ENCODE measurements at places on chromosomes 3 and 15.

GRCh38 chr15:65208647-65209046 is 2.6 kb downstream of the CILP start:
- peak; percentile 22 for DNase-seq

DNA sequence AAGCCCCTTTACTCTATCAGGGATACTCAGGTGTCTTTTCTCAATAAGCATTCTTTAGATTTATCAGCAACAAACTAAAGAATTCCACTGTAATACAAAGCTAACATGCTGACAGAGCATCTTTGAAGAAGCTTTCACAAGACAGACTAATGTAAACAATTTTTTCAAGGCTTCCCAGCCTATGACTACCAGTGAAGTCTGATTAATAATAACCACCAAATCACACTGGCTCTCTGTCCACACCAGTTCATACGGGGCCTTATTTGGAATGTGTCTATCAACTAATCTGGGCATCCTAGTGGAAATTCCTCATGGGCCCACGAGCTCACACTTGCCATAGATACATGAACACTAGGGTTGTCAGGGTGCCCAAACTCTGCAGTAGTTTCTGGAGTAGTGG is 84.5 kb downstream of the EFL1 start:
- DNase-seq: no peak

GRCh38 chr3:15860014-15860934 is 62.5 kb upstream of the ANKRD28 start:
- DNase-seq: peak; percentile 53

- no peak for DNase-seq
These were observed 10.8 kb downstream of the RAD54L2 start for GRCh38 chr3:51549311-51549710.

DNA sequence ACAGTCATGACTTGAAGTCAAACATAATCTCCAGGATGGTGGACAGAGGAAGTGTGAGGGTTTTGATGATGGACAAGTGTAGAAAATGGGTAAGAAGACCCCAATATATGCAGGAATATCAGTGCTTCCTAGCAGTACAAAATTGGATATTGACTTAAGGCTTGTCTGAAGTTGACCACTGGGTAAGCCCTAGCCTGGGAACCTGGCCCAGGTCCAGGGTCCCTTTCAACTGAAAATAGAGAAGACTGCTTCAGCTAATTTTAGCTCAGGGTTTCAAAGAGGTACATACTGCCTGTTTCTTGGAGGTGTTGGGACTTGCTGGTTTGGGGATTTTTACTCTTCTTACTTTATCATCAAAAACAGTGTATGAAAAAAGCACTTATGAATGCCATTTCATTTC is 4.7 kb downstream of the NR1D2 start:
- peak; percentile 59 for DNase-seq

GRCh38 chr15:47331829-47332393 is 385.4 kb upstream of the SEMA6D start:
- no peak for DNase-seq

DNA sequence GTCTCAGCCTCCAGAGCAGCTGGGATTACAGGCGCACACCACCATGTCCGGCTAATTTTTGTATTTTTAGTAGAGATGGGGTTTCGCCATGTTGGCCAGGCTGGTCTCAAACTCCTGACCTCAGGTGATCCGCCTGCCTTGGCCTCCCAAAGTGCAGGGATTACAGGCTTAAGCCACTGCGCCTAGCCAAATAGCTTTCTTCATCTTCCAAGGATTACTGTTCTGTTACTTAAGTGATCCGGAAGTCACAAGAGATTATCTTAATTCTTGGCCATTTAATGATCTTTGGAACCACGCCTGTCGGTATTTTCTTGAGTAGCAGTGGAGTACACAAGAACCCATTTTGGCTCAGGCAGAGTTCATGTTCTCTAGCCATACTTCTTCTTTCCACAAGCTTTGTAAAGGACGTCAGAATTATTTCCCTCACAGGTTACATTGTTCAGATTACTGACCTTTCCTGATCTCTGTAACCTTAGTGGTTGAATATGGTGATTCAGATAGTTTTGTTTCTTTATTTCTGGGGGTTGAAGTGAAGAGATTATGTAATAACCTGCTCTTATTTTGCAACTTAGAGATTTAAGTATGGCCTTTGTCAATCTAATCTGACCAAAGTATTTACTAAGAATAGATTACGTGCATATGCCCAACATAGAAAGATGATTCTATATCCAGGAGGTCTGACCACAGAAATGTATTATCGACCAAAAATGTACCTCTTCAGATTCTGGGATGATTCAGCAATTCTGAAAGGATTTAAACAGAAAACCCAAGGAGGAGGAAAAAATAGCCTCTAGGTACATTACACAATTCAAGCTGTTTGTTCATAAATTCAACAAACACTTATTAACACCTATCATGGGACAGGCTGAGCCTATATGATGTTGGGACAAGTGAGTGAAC is 132.2 kb downstream of the GREM1 start:
- DNase-seq: no peak

GRCh38 chr3:43748645-43749044 is 57.9 kb downstream of the ABHD5 start:
- no peak for DNase-seq

DNA sequence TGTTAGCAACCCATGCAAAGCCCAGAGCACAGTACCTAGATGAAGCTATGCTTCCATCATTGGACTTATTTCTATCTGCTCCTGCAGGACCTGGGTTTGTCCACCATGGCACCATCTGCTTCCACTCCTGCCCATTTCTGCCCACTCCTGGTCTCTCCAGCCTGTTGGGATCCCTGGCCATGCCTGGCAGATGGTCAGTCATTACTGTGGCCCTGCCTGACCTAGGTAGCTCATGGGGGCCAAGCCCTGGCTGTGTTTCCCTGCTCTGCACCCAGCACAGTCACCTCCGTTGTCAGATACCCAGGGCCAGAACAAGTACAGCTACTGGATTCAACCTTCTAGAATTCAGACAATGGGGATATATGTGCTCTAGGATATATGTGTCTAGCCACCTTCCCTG is 185.8 kb upstream of the TLE3 start:
- no peak for DNase-seq

DNA sequence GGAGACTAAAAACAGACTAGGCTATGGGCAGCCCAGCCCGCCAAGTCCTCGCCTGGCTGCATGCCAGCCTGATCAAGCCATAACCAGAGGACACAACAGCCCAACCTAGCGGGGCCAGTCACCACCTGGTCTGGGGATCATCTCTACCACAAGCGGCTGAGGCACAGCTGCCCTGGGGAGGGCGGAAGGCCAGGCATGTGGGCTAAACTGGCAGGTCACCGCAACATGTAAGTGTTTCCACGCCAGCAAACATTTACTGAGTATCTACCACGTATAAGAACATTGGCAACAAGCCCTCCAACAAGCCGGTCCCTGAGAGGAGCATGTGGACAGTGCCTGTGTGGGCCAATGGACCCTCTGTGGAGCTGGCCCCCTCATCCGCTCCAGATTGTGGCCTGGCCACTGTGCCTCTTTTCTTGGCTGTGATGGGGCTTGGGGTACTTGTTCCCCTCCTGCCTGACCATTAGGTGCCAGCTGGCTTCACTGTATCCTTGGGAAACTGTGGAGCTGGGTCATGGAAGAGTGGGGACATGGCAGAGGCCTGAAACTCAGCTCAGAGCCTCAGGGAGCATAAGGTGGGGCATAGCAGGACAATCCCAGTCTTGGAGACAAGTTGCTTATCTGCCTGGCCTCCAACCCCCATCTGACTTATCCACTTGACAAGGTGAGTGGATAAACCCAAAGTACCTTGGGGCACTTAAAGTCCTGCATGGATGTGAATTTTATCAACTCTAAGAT is 9.0 kb downstream of the UBXN7 start:
- peak; percentile 95 for DNase-seq

DNA sequence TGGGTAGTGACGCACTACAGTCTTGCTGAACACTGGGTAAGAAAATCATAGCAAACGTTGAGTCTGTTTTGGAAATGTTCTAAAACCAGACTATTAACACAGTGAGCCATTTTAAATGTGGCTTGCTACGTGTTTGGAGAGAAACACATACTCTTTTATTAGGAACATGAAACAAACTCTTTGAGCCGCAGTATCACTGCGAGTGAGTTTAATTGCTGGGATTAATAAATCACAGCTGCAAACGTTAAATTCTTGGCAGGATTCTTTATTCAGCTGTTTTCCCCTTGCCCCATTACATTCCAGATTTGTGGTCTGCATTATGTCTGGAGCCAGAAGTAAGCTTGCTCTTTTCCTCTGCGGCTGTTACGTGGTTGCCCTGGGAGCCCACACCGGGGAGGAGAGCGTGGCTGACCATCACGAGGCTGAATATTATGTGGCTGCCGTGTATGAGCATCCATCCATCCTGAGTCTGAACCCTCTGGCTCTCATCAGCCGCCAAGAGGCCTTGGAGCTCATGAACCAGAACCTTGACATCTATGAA is 33.6 kb downstream of the BTD start:
- peak; percentile 87 for DNase-seq

DNA sequence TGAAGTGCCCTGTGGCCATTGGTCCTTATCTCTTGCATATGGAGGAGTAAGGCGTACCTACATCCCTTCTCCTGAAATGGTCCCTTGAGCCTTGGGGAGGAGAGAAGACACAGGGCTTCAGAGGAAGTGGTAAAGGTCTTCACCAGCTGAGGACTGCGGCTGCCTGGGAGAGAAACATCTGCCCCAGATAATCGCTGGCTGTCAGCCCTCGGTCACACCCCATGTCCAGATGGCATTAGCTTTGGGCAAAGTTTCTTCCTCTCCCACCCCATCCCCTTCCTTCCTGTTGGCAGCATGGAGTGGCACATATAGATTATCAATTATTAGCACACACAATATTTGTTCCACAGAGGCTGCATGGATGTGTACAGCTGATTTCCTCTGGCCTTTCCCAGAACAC is 61.6 kb downstream of the LRTM1 start:
- peak; percentile 50 for DNase-seq

DNA sequence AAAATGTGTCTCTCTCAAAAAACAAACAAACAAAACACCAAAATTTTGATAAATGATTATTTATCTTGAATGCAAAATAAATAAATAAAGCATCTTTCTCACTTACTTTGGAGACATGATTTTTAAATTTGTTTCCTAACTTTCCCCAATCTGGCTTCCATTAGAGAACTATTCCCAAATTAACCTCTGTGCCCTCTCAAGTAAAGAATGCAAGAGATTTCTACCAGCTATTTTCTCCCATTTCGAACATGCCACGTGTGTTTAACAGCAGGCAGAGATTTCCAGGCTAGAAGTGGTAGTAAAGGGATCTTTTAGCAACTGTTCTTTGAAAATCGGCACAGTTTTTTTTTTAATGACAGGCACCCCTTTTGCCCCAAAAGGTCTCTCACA is 269.1 kb downstream of the SHQ1 start:
- DNase-seq: no peak

DNA sequence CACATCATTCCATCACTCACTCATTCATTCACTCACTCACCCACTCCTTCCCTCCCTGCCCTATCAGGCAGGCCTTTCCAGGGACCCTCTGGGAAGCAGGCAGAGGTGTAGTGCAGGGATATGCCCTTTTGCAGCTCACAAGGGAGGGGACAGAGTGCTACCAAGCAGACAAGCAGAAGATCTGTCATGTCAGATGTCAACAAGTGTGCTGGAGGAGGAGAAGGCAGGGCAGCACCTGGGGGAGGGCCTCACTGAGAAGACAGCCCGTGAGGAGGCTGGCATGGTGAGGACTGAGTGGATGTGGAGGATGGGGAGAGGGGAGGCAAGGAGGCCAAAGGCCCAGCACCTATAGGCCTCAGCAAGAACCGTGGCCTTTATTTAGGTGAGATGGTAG is 15.3 kb downstream of the ABTB1 start:
- DNase-seq: no peak

DNA sequence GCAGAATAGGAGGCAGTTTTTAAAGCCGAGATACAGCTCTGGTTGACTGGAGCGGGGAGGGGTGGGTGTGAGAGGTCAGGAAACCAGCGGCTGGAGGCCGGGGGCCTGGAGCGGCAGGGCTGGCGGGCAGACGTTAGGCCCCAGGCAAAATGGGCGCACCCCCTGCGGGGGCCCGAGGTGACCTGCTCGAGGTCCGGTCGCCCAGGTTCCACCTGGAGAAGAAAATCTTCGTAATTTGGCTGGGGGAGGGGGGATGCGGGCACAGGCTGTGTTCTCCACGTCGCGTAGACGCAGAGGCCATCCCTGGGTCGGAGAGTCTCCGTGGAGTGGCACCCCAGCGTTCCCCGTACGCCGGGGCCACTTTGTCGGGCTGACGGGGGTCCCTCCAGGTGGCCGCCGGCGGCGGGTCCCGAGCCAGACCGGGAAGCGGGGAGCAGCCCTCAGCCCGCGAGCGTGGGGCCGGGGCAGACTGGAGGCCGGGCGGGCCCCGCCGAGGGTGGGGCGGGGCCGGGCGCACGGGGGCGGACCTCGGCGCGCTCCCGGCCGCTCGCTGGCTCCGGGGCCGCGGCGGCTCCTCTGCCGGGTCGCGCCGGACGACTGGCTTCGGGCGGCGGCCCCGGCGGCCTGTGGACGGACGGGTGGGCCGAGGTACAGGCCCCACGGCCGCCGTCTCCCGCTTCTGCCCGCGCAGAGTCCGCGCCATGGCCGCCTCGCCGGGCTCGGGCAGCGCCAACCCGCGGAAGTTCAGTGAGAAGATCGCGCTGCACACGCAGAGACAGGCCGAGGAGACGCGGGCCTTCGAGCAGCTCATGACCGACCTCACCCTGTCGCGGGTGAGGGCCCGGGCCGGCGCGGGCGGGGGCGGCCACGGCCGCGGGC is at the start of gene CRTC3:
CRTC3 (plus strand) TSS at position 553 of the 879 bp plus-strand sequence; CDS start at position 702, 149 bp downstream.
- peak; percentile 50 for DNase-seq

GRCh38 chr3:119637679-119638477 is 22.5 kb downstream of the POPDC2 start:
- DNase-seq: no peak

- peak; percentile 86 for DNase-seq
These were observed at the start of gene OCA2 for GRCh38 chr15:28098766-28099554. Gene OCA2, minus strand, starts transcription at chr15:28099315. Its CDS starts 17,441 bp downstream, at chr15:28081874.

All from SJCRH30 (cell line).